Left cardiac atrium (tissue), 4 donors: ENCODE measurements at places on chromosomes 2 and 18.

DNA sequence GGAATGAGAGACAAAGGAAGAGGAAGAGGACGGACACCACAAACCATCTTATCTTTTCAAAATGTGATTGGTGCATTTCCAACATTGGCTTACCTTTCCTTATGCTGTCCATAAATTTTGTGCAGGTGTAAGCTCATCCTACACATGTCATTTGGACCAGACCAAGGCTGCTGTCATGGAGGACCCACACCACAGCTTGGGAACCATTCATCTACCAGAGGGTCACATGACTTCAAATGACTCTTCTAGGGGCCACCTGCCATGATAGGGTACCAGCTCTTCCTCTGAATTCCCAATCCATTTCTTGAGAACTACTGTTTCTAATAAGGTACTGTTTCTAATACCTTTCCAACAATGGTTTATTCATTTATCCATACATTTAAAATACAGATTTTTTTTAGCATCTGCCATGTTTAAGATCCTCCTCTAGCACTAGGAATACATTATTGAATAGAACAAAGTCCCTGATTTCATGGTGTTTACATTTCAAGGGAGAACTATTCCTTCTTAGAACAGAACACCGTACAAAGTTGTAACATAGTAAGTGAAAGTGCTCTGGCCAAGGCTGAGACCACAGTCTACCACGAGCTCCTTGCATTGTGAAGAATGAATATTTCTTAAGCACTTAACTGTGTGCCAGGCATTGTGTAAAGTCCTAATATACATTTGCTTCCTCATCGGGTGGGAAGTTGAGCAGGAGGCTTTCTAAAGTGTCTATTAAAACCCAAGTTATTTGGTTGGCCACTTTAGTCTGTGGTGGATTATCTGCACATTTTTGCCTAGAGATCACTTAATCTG is 246.1 kb upstream of the FN1 start:
- DNase-seq: no peak

DNA sequence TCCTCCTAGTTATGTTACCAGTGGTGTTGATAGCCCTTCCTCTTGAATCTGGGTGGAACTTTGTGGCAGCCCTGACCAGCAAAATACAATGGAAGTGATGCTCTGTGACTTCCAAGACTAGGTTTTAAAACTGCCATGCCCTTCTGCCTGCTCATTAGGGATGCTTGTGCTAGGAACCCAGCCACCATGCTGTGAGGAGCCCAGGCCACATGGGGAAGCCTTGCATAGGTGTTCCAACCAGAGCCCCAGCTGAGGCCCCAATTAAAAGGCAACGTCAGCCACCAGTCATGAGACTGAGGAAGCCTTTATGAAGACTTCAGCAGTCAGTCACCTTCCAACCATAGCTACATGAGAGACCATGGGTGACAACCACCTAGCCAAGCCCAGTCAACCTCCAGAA is 14.0 kb upstream of the MAPRE2 start:
- no peak for DNase-seq

GRCh38 chr2:73925033-73925704 is 1.5 kb upstream of the DGUOK start:
- no peak for DNase-seq

DNA sequence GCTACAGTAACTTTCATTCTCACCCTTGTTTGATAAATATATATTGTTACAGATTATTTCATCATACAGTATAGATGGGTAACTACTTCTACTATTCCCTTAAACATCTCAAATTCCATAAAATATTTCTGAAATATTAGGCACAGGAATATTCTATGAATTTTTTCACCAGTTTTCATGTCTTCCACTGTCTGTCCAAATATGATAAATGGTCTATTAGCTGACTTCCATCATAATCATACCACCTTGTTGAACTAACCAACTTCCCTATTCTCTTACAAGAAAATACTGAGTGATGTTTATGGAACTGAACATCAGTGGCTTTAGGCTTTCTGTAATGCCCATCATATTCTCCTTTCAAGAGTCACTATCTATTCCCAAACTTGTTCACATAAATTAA is 82.4 kb downstream of the TRAPPC8 start:
- DNase-seq: no peak

- DNase-seq: no peak
Observed at GRCh38 chr18:26503382-26503781, 45.0 kb downstream of the KCTD1 start.

GRCh38 chr2:53583583-53583982 is 184.0 kb upstream of the CHAC2 start:
- DNase-seq: no peak

- peak; percentile 81 for DNase-seq
Observed at GRCh38 chr2:156333951-156334495, 1.5 kb upstream of the NR4A2 start.

DNA sequence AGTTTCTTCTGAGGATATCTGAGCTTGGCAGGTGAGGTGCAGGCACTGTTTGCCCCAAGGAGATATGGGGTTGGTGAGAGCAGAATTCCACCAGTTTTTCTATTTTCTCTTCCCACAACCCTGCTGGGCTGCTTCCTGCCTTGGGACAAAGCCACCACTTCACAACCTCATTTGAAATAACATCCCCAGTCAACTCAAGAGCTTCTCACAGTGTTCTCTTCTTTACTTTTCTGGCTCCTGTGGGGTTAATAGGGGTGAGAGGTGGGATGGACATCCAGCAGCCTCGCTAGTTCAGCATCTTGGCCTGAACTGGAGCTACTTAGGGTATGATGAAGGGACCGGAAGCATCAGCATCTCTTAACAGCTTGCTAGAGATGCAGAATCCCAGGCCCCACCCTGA is 106.3 kb downstream of the SLC4A3 start:
- no peak for DNase-seq

DNA sequence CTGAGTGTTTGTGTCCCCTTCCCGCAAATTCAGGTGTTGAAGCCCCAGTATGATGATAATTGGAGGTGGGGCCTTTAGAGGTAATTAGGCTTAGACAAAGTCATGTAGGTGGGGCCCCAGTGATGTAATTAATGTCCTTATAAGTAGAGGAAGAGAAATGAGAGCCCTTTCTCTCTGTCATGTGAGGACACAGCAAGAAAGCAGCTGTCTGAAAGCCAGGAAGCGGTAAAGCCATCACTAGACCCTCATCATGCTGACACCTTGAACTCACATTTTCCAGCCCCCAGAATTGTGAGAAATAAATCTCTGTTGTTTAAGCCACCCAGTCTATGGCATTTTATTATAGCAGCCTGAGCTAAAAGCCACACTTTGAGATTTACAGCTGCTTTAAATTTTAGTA is 1580.0 kb downstream of the LRP1B start:
- no peak for DNase-seq
